ENCODE measurements at places on chromosomes 3 and 15.

- DNase-seq: no peak
Observed at GRCh38 chr15:95511671-95512070, 818.8 kb upstream of the NR2F2 start.

DNA sequence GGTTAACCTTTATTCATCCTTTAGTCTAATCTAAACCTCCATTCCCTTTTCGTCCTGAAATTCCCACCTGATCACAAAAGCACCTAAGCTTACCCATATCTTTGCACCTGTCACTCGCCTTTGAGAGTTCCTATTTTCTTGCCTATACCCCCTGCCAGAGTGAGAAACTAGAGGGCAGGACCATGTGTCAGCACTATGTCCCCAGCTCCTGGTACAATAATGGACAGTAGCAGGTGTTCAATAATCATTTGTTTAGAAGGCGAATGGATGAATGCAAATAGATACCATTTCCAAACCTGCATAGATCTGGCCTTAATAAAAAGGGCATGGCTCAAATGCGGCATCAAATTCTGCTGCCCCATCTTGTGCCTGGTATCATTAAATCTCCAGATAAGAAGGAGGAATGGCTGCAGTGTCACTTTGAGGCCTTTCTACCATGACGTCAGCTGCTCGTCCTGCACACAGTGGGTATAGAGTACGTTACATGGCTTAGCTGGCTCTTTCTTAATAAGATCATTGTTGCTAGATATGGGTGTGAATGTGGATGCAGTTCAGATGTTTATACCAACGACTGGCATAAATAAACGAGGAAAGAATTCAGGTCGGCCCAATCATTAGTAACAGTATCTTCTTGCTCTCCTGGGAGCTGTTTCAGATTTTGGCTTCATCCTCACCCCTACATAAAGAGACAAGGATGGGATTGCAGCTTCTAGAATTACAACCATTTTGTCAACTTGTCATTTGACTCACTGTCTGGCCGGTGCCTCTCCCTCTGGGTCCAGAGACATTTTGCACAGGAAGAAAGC is 148.7 kb downstream of the RORA start:
- no peak for DNase-seq

DNA sequence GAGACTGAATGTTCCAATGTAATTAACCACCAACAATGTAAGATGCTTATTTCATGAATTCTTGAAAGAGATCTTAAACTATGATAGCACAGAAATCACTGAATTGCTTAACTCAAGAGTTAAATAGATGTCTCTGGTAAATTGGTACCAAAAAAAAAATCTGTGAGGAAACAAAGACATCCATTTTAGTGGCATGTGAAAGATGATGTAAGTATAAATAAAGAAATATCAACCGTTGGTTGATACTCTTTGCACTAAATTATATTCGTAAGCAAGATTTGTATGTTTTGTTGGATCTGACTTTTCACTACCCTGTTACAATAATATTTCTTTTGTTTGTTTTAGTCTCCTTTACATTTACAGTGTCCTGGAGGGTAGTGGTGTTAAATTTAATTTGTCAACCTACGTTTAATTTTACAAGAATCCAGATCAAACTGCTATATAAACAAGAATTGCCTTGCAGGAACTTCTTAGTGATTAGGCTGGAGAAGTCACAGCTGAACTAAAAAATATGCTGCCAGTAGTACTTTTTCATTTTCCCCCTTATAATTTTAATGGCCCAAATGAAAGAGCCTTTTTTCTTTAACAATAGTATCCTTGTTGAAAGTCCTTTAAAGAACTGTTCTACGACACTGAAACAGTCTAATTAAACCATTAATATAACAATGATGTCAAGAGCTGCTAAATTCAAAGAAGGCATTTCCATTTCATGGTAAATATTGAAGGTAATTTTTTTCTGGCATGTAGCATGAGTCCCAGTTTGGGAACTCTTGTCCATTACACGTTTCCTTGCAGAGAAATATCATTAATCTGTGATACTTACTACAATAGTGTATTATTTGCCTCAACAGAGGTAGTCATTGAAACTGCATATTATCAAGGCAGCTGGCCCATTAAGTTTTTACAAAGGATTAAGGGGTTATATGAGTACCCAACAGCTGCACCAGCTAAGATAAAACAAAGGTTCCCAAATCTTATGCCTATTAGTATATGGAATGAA is 109.6 kb upstream of the PHLDB2 start:
- no peak for DNase-seq

DNA sequence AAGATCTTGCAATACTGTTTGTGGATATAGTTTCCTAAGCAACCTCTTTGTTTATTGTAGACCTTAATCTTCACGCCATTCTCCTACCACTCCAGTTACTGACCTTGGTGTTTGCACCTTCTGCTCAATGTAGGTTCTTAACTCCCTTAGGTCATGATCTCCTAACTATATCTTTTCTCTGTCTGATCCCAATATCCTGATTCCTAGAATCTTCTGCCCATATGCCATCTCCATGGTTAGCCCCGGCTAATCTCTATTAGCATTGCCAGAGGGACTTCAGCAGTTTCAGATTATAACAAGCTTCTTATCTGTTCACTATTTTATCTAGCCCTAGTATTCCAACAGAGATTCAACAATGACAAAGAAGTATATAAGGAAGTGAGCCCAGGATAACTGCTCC is 64.9 kb downstream of the IMPG2 start:
- DNase-seq: no peak

DNA sequence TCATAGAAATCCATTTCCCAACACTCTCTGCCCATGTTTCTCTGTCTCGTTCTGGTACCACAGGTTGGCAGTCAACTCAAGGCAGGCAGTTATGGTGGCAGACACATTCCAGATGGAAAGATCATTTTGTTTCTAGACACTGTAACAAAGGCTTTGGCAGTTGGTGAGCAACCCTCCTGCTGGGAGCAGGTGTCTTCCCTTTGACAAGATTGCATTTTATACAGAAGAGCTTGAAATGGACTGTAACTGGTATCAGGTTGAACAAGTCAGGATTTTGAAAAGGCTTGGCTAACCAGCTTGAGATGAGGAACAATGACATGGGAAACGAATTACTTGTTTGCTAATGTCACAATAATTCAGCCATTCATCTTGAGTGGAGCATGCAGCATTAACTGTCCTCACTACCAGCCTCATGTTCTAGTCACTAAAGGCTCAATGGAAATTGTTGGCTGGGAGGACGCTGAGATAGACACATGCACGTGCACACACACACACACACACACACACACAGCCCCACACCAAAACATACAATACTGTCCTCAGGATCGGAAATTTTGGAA is 170.0 kb downstream of the SEMA6D start:
- no peak for DNase-seq

DNA sequence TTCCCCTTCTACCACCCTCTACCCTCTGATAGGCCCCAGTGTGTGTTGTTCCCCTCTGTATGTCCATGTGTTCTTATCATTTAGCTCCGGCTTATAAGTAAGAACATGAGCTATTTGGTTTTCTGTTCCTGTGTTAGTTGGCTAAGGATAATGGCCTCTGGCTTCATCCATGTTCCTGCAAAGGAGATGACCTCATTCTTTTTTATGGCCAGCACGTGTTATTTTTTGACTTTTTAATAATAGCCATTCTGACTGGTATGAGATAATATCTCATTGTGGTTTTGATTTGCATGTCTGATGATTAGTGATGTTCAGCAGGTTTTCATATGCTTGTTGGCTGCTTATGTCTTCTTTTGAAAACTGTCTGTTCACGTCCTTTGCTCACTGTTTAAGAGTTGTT is 63.1 kb upstream of the NPHP3 start:
- DNase-seq: no peak

DNA sequence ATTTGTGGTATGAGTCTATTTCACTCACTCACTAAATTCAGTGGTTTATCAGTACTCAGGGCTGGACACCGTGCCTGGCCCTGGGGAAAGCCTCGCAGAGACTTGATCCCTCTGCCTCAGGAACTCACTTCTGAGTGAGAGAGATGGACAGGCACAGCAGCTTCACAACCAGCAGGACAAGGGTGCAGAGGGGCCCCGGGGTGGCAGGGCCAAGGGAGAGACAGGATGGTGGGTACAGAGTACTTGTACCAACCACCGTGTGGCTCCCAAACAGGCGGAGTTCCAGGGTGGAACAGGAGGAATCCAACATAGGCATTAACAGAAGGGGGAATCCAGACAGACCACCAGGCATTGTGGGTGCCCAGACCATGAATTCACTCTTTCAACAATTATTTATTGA is 143.7 kb downstream of the MEGF11 start:
- DNase-seq: no peak

GRCh38 chr3:156307704-156308103 is 187.3 kb downstream of the KCNAB1 start:
- no peak for DNase-seq

DNA sequence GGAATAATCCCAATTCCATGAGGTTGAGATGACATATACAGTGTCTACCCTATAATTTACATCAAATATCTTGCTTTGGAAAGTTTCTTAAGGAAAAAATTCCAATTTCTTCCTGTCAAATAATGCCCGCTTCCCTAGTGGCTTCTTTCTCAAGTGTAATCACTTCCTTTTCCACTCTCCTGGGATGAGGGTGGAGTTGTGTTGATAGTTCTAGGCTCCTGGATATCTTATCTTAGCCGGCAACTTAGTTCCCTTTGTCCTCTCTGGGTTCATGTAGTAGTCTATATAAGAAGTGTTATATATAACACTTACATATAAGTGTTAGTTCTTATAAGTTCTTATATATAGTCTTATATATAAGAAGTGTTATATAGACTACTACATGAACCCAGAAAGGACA is 10.9 kb downstream of the TAGLN3 start:
- DNase-seq: no peak

DNA sequence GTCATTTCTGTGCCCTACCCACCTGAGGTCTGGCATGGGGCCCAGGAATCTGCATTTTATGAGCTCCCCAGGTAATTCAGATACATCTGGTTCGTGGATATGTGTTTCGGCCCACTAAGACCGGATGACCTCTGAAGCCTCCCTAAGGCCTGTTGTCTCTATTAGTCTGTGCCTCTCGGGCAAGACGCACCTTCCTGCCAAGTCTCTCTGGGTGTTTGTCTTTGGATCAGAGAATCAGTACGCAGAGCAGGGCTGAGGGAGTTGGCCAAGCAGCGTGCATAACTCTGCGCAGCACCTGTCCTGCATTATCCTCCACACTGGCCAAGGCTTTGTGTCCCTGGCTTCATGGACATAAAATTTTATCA is 181.0 kb downstream of the THSD4 start:
- no peak for DNase-seq

- DNase-seq: no peak
Observed at GRCh38 chr3:55454611-55455010, 32.5 kb downstream of the WNT5A start.

DNA sequence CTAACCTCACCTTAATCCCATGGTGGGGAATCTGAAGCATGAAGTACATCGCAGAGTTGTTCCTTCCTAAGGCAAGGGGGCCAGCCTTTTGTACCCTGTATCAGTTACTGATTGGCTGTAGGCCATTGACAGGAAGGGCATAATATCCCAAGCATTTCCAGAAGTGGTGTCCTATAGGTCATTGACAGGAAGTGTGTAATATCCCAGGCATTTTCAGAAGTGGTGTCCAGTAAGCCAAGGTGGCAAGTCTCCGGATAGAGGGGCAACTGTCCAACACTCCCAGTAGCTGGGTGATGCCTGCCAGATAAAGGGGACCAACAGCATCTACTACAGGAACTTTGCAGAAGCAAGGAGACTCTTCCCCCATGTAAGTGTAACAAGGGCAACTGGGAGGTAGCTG is 52.1 kb upstream of the MYRIP start:
- no peak for DNase-seq

GRCh38 chr15:42890161-42890913 is 30.2 kb downstream of the TTBK2 start:
- DNase-seq: no peak

- no peak for DNase-seq
Observed at GRCh38 chr15:99818872-99819271, 85.6 kb upstream of the LYSMD4 start.

DNA sequence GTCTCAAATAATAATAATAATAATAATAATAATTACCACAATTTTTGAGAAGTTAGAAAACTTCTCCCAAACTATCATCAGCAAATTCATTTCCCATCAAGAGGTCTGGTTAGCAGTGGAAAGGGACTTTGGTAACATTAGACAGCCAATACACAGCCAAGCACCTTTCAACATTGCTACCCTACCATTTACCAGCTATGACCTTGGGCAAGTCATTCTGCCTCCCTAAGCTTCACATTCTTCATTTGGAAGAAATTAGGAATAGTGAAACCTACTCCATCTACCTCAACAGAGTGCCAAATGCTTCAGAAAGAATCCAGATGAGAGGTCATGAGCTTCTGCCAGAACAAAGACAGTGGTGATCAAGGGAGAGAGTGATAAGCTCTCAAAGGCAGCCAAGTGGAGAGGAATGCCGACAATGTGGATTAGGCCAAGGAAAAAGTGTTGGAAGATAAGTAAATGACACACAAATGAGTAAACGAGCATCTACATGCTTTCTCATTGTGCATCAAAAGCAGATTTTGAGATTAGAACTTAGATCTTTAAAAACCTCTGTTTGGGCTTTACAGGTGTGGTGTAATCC is 42.9 kb upstream of the LPP start:
- no peak for DNase-seq

DNA sequence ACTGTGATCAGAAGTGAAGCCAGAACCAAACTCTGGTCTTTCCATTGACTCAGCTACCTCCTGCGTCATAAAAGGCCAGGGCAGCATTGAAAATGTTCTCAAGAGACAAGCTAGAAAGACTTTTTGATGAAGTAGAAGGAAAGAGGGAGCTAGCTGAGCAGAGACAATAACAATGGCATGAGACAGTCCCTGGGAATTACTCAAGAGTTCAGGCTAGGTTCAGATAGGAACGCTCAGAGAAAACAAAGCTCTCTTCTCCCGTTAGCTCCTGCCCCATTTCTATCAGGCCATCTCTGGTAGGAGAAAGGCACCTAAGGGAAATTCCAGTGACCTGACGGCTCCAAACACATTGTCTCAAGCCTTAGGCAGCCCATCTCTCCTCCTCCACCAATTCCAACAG is 7.0 kb upstream of the OXTR start:
- DNase-seq: no peak

- no peak for DNase-seq
Observed at GRCh38 chr3:181956122-181956521, 244.4 kb downstream of the SOX2 start.

DNA sequence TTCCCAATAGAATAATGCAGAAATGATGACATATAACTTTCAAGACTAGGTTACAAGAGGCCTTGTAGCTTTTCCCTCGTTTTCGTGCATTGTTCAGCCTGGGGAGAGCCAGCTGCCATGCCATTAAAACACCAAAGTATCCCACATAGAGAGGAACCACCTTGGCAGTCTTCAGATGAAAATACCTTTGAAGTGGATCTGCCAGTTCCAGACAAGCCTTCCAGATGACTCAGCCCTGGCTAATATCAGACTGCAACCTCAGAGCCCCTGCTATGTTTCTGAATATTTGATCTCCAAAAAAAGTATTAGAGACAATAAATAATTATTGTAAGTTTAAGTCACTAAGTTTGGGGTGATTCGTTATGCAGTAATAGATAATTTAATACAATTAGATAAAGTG is 294.3 kb upstream of the GBE1 start:
- DNase-seq: no peak

GRCh38 chr3:50190936-50191660 is at the start of gene GNAT1:
GNAT1 (plus strand) TSS chr3:50191610; CDS start chr3:50191726, 116 bp downstream.
- DNase-seq: no peak

- no peak for DNase-seq
Observed at GRCh38 chr15:71245588-71245987, 130.3 kb downstream of the THSD4 start.

GRCh38 chr15:73585871-73586654 is 47.1 kb downstream of the NPTN start:
- no peak for DNase-seq

All from naive thymus-derived CD4-positive, alpha-beta T cell (primary cell).